ENCODE measurements at places on chromosomes 5 and 9. TPM values are rescaled to one million over a fixed set of nuclear protein-coding genes. Genes with fewer than 3 reads are reported as not detected.

- no peak for DNase-seq
Observed at GRCh38 chr5:177099422-177100093, 12.8 kb downstream of the FGFR4 start.

GRCh38 chr5:140145818-140146522, 20.2 kb downstream of the IGIP start:
- DNase-seq = peak; percentile 31

PCDHB12 gene
- 11.2 TPM for total RNA-seq

- DNase-seq = no peak
Observed at GRCh38 chr5:82358457-82358856, 80.3 kb upstream of the RPS23 start.

PCDHB13 gene
- total RNA-seq = 9.3 TPM

DNA sequence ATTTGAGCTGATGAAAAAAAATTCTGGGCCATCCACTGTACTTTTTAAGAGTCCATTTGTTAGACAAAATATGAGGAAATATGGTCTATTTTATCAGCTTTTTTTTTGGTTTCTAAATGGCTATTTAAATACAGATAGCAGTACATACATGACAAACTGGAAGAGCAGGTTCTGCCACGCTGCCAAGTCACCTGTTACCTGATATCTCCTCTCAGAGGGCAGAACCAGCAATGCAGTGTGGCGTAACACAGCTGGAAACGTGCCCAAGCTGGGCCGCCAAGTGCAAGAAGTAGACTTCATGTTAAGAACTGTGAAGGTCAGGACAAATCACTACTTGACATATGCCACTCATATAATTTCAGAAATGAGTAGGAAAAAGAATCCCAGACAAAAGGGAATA, 8.1 kb downstream of the MCIDAS start:
- DNase-seq = no peak

GRCh38 chr5:190366-191035, 794 bp upstream of the LRRC14B start:
- no peak for DNase-seq

P4HA2 gene
- 26.3 TPM for total RNA-seq

- no peak for DNase-seq
Observed at GRCh38 chr5:172870291-172870714, 36.3 kb downstream of the ERGIC1 start.

FUBP3 gene
- 59.9 TPM for total RNA-seq

GRCh38 chr9:14400658-14400995, 86.7 kb upstream of the NFIB start:
- DNase-seq = peak; percentile 80

DNA sequence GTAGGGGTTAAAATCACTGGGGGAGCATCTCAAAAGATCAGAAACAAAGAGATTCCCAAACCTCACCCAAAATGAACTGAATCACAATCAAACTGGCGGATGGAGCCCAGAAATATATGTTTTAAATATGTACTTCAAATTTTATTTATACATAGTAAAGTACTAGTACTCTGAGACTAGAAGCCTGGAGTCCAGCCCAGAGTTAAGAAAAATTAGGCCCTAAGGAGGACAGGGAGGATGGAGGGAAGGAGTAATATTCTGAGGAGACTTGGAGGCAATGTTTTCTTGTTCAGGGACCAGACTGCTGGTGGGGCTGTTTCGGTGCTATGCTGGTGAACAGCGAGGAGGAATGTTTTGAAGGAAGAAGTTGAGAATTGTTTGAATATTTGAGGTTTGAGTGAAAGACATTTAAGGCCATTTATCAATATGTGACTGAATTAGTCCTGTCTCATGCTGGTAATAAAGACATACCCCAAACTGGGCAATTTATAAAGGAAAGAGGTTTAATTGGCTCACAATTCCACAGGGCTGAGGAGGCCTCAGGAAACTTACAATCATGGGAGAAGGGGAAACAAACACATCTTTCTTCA, 552.4 kb upstream of the DAB2 start:
- no peak for DNase-seq

DNA sequence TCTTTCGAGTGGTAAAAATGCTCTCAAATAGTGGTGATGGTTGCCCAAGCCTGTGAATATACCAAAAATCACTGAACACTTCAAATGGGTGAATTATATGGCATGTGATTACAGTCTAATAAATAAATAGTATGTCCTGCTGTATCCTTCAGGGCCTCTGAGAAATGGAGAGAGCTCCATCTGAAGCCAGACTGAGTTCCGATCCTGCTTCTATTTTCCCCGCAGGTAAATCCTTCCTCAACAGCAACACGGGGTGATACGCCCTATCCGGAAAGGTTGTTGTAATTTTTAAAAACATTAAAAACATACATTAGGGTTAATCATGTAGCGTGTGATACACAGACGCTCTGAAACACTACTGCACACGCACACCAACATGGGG, 695 bp upstream of the SNAPC3 start:
- no peak for DNase-seq

CDC20B gene
- total RNA-seq = not detected

DNA sequence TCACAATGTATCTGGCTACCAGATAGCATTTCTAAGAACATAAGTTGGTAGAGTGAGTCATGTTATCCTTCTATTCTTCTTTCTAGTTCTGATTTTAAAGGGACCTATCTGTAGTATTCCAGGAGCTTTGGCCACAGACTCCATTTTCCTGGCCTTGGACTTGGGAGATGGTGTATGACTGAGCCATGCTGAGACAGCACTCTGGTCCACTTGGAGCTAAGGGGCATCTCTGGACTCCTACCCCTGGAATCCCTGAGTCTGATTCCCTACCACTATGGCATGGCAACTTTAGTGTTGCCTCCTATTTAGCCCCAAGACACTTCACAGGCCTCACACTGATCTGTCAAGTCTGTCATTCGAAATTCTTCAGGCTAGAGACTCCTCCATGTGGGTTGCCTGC, 58.8 kb downstream of the BAAT start:
- no peak for DNase-seq

All from dorsolateral prefrontal cortex (tissue), 122 donors.